Stimulated activated CD4-positive, alpha-beta T cell treated with anti-CD3 and anti-CD28 coated beads, Interleukin-12 subunit alpha, Interleukin-12 subunit beta, amount 100 ng/mL, for 48 hours (primary cell): ENCODE measurements at places on chromosomes 13 and 19.

DNA sequence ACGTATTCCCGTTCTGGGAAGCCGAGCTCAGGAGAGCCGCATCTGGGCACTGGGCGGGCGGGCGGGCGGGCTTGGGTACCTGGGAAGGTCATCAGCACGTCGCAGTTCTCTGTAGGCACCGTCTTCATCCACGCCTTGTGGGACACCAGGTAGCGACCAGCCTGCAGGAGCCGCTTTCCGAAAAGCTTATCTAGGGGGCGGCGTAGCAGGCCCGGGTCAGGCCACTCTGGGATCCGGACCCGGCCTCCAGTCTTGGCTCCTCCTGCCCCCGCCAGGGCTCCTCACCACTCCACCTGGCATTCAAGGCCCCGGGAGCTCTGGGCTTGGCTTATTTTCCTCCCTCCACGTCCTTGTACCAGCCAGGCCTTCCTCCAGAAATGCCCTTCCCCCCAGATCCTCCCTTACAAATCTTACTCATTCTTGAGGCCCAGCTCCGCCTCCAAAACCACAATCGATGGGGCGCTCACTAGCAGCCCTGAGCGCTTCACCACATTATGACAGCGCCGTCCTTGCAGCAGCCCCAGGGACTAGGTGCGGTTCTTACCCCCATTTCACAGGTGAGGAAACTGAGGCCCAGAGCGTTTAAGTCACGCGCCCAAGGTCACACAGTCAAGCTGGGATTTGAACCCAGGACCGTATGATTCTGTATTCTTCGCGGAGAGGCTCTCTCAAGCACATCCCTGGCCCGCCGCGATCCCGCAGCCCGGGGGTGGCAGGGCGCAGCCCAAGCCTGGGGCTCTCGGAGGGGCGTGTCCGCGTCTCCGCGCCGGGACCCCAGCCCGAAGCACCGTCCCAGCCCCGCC, 843 bp downstream of the ANO8 start:
- DNase-seq: peak; percentile 67

DNA sequence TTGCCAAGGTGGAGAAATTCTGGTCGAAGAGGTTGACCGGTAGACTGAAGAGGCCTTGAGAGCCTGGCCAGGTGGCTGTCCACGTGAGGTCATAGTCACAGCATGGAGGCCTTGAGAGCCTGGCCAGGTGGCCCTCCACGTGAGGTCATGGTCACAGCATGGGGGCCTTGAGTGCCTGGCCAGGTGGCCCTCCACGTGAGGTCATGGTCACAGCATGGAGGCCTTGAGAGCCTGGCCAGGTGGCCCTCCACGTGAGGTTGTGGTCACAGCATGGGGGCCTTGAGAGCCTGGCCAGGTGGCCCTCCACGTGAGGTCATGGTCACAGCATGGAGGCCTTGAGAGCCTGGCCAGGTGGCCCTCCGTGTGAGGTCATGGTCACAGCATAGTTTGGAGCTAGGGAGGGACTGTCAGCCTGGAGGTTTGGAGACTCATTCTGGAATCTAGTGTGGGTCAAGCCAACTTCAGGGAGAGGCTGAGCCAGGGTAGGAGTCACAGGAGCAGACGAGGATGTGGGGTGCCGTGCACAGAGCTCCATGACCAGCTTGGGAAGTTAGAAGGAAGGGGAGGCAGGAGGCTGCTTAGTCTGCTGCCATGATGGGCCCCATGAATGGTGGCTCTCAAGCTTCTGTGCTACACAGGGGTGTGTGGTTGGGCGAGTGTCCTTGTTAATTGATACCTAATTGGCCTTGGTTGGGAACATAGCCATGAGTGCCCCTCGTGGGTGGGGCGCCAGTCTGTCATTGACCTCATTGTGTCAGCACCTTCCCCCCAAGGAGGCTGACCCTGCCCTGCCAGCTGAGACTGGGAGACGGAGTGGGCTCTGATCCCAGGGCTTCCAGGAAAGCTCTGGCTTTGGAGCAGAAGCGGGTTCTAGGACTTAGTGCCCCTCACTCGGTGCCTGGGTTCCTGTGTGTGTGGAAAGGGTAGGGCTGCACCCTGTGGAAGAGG, 4.0 kb downstream of the LENG9 start:
- no peak for DNase-seq

DNA sequence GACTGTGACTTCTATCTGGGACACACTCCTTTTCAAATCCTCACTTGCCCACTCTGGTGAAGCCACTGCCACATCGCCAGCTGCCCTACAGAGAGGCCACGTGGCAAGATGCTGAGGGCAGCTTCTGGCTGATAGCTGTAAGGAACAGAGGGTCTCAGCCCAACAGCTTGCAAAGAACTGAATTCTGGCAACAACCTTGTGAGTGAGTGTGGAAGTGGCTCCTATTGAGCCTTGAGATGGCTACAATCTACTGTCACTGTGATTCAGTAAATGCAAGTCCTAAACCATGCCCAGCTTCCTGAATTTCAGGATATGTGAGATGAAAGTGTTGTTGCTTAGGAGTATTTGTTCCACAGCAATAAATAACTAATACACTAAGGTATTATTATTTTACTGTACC, 314.3 kb upstream of the TMTC4 start:
- DNase-seq: no peak

DNA sequence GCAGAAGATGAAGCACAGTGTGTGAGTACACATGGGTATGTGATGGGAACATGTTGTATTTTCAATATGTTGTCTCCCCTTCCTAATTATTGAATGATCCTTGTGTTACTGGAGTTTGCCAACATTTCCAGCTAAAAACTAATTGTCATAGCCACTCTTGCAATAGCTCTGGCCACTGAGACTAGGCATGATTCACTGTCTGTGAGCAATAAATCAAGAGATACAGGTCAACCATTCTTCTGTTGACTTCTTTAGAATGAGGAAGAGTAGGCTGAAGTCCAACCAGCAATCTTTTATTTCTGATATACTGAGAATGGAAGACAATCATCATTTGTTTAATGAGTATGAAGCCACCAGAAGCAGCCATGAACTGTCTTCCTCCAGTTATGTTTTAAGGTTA, 413.9 kb downstream of the SLITRK5 start:
- no peak for DNase-seq

DNA sequence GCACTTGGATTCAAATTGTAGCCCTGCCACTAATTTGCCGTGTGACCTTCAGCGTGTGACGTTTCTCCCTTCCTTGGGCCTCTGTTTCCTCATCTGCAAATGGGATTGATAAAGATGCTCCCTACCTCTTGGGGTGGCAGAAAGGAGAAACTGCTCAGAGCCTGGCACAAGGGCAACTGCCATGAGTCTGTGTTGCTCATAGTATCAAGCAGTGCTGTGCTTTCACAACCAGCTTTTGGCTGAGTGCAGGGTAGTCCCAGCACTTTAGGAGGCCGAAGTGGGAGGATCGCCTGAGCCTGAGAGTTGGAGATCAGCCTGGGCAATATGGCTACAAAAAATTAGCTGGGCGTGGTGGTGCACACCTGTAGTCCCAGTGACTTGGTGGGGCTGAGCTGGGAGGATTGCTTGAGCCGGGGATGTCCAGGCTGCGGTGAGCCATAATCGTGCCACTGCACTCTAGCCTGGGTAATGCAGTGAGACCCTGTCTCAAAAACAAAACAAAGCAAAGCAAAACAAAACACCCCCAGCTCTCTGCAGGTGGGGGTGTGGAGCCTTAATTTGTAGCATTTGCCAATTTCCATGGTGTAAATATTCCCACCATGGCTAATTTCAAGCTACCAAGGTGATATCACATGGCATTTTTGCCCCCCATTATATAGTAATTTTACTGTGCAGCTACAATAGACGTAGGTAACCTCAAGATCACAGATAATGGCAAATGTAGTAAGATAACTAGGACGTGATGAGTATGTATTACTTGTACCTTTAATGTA, 1.6 kb upstream of the MARK4 start:
- DNase-seq: no peak

DNA sequence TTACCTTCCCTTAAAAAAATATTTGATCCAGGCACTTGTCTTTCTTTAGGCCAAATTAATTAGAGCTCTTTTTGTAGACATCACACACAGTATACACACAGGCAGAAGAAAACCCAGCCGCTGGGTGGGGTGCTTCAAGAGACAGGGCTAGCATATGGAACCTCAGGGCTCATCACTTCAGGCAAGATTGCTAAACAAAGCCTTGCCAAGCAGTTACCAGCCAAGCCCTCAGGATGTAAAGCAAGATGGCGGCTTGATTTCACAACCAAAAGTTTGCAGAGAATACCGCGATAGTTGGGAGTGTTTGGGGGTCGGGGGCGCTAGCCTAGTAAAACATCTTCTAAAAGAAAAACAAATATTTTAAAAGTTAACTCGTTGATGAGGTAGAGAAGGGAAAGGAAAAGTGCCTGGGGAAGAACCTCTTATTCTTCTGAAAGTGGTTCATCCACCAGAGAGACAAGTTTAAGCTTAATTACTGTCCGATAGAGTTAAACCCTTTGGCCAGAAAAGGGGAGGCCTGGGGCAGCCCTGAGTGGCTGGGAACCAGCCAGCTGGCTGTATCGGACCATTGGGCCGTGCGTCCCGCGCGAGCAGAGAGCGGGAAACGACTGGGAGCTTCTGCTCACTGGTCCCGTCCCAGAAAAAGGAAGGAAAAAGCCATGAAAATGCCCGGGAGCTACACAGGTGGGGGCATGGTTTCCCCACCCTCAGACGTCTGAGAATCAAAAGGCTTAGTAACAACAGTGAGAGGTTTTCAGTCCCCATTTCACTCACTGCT, 254.9 kb upstream of the PCDH20 start:
- DNase-seq: no peak

- DNase-seq: no peak
Observed at GRCh38 chr19:32406161-32407003, 812 bp downstream of the DPY19L3 start.

GRCh38 chr13:83327091-83327490, 555.2 kb downstream of the SLITRK1 start:
- no peak for DNase-seq

GRCh38 chr19:34503531-34504272, 22.1 kb downstream of the WTIP start:
- DNase-seq: no peak

- DNase-seq: no peak
Observed at GRCh38 chr19:56986386-56986785, 133.4 kb upstream of the USP29 start.

DNA sequence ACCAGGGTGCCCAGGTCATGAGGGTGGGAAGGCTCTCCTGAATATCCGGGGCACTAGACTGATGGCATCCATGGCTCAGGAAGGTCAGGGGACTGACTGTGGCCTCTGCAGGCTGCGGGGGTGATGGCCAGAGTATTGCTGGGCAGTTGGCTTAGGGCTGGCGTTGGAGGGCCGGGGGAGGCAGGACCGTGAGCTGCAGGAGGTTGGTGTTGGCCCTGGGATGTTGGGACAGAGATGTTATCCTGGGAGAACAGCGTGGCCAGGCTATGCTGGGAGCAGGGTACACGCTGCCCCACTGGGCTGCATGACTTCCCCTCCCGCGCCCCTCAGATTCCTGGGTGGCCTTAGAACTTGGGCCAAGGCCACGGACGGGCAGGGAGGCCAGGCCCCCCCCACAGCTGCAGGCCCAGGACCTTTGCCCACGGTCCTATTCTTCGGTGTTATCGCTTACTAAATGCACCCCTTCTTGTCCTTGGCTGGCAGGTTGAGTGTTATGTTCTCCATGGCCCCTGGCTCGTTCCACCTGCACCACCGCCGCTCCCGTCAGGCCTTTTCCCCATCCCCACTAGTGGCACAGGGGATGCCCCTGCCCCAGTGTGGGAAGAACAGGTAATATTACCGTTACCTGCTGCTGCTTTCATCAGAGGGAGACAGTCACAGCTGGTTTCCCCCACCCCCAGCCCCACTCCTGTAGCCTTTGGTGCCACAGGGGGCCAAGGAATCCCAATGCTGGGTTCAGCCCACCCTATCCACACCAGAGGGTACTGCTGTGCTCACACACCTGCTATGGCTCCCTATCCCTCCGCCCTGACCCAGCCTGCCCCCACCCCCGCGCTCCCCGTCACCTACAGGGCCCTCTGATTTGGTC, 3.2 kb upstream of the ISYNA1 start:
- no peak for DNase-seq

DNA sequence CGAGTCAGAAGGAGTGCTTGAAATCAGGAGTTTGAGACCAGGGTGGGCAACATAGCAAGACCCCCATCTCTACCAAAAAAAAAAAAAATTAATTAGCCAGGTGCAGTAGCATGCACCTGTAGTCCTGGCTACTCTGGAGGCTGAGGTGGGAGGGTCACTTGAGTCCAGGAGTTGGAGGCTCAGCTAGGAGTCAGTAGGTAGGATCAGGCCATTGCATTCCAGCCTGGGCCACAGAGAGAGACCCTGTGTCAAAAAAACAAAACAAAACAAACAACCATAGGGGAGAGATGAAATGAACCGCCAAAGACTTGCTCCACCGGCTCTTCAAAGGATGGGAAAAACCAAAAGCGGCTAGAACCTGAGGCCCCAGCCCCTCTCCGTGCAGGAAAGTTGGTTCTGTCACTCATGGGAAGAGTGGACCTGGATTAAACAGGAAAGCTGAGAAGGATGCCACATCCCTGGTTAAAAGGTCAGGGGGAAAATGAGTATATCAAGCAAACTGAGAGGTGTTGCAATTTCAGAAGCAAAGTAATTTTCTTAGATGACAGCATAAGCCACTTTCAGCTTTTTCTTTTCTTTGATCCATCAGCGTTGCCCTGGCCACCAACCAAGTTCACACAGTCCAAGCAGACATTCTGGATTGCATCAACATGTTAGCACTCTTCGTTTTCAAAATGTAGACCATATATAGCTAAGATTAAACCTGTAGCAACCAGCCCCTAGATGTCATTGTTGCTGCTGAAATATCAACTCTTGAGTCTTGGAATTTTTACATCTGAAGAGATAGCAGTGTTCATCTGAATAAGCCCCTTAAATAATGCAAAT, 8.9 kb upstream of the ZNF507 start:
- DNase-seq: no peak

- no peak for DNase-seq
Observed at GRCh38 chr19:16168465-16169081, 4.8 kb downstream of the CIB3 start.

GRCh38 chr19:13830114-13830740, 35.0 kb downstream of the ZSWIM4 start:
- no peak for DNase-seq

GRCh38 chr19:4867534-4868285, at the start of gene PLIN3:
PLIN3 (minus strand) TSS chr19:4867667; CDS start chr19:4861394, 6,273 bp downstream.
- DNase-seq: peak; percentile 92
